ENCODE measurements at places on chromosomes 12 and 14. TPM values are rescaled to one million over a fixed set of nuclear protein-coding genes. Genes with fewer than 3 reads are reported as not detected.

DNA sequence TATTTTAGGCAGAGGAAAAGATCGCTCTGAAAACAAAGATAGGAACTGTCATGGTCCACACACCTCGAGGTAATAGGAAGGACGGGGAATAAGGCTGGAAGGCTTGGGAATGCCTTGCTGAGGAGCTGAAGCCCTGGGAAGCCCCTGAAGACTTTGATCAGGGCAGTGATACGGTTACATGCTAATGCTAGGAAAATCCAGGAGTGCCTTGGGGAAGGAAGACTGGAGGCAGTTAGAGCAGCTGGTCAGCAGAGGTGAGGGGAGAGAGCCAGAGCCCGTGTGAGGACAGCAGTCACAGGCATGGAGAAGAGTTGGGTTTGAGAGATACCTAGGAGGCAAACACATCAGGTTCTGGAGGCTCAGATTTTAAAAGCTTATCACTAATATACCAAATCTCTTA lies 8.6 kb upstream of the YY1 start:
- DNase-seq = no peak

DNA sequence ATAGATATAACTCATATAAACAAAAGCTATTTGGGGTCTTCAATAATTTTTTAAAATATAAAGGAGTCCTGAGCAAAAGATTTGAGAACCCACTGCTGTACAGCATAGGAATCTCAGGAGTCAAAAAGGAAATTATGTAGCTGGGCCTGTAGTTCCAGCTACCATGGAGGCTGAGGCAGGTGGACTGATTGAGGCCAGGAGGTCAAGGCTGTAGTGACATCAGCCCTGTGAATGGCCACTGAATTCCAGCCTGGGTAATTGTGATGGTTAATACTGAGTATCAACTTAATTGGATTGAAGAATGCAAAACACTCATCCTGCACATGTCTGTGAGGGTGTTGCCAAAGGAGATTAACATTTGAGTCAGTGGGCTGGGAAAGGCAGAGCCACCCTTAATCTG lies 10.5 kb downstream of the CERS5 start:
- no peak for DNase-seq

The SPTB gene
- total RNA-seq = 1.9 TPM

DNA sequence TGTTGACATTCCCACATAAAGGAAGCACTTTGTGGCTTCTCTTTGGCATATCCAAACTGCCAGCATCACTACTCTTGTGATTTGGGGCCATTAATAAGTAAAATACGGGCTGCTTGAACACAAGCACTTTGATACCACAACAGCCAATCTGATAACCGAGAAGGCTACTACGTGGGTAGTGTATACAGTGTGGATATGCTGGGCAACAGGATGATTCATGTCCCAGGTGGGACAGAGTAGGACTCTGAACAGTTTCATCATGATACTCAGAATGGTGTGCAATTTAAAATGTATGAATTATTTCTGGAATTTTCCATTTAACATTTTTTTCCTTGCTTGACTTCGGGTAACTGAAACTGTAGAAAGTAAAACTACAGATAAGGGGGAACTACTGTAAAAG lies 225.0 kb upstream of the DDHD1 start:
- DNase-seq = no peak

The CMTM5 gene
- total RNA-seq = not detected

The RGS6 gene
- total RNA-seq = not detected

DNA sequence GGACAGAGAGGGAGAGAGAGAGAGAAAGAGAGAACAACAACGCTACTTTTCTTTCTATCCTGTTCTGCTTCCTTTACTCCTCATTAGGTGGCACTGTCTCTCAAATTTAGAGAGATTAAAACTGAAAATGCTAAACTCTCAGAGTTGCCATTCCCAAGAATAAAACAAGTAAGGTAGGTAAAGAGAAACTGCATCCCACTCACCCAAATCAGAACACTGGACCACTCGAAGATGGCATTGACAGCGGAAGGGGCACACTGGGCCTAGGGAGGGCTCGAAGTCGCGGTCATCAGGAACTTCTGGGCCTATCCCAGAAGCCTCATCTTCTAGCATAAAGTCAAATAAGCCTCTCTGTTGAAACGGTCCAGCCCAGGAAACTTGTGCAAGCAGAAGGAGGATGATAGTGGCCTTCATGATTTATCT lies 4.5 kb downstream of the DCN start:
- DNase-seq = peak; percentile 38

GRCh38 chr14:88975926-88976325 lies 151.5 kb downstream of the TTC8 start:
- DNase-seq = no peak

The DLGAP5 gene
- 53.6 TPM for total RNA-seq

The ETFBKMT gene
- 1.8 TPM for total RNA-seq

The MYF5 gene
- total RNA-seq = not detected

DNA sequence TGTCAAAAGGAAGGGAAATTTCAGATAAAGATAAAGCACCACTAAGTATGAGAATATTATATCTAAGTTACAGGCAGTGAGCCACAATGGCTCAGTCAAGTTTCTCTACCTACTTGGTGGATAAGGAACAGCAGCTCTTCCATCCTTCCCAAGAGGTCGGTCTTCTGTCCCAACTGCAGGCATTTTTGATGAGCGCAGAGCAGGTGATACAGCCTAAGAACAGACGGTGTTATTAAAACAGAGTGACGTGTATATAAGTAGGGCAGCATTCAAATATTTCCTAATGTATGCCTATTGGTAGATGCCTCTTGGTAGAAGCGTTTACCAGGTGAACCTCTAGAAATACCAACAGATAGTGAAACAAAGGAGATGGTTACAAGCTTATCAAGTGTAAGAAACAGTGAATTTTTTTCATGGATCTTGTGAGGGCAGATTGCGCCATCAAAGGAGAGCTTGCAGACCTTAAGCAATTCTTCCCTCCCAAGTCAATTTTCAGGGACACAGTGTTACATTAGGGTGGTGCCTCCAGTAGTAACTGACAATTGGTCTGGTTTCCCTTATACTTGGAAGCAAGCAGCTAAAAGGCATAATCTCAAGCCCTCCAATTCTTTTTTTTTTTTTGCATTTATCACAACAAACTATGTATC lies 274.5 kb downstream of the MED13L start:
- no peak for DNase-seq

The MCRS1 gene
- total RNA-seq = 99.1 TPM

- peak; percentile 14 for DNase-seq
Measured at GRCh38 chr12:97960741-97961608, 498.4 kb downstream of the RMST start.

The TEX52 gene
- total RNA-seq = not detected

The ANG gene
- 0.33 TPM for total RNA-seq

DNA sequence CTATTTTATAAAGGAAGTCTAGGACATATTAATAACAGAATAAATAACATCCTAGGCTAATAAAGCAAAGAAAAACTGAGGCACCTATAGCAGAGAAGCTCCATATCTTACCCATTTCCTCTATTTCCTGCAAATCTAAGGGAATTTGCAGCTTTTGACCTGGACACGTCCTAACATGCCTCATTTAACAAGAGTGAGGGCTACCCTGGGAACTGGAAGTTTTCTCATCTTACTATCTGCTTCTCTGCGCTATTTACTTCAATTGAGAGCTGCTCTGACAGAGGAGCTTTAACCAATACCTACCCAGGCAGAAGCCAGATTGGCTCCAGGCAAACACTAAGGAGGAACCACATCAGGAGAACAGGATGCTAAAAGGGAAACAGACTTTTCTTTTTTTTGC lies 5.7 kb downstream of the YBX3 start:
- no peak for DNase-seq

The KRT6C gene
- not detected for total RNA-seq

DNA sequence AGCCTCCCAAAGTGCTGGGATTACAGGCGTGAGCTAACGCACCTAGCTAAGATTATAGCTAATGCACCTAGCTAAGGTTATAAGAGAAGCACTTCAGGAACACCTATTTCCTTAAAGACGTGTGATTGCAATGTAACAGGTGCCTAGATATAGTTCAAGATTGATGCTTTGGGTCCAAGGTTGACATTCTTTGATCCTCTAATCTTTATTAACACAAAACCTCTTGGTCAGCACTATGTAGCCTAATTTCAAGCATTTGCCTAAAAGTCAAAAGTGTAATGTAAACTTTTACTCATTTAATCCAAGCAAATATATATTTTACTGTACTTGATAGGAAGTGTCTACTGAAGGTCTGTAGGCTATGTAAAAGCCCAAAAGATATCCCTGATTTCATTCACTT lies 36.5 kb downstream of the SCFD1 start:
- no peak for DNase-seq

DNA sequence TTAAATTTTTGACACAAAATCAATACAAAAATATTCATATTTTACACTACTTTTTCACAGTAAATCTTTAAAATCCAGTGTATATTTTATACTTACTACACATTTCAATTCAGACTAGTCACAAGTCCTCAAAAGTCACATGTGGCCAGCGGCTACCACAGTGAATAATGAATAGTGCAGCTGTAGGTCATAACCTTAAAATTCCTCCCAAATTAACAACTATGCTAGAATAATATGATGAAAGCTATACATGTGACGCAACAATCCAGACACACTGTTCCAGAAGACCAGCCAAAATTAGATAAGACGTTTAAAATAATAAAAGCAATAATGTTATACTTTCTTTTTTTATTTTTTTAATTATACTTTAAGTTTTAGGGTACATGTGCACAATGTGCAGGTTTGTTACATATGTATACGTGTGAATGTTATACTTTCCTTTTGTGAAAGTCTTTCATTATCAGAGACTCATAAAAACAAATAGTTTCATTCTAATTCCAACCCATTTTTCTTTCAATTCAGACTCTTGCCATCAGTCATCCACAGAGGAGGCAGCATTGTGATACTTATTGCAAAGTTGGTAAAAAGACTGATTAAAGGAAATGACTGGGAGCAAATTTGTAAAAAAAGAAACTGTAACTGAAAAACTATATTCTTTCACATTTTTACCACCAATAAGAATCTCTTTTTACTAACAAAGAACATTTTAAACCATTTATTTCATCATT lies 67.0 kb downstream of the C2CD5 start:
- peak; percentile 42 for DNase-seq

GRCh38 chr12:53007343-53007742 lies 1.1 kb downstream of the EIF4B start:
- no peak for DNase-seq

The VPS29 gene
- 55.6 TPM for total RNA-seq

- DNase-seq = peak; percentile 49
Measured at GRCh38 chr14:29926701-29927375, 809 bp downstream of the PRKD1 start.

DNA sequence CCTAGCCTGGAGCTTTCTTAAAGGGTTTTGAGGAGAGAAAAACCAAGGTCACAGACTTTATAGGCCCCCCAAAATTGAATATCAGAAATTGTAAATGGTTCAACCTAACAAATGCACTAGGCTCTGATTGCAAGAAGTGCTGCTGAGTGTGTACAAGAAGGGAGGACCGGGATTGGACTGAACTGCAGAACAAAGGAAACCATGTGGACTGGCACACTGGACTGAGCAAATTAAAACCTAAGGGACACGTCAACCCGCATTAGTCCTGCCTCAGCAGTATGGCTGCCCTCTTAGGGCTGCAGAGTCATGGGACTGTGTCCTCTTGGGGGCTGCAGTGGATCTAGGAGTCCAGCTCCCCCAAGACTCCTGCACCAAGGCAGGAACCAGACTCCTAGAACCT lies 842 bp upstream of the CISTR start:
- no peak for DNase-seq

The ACSM4 gene
- not detected for total RNA-seq

DNA sequence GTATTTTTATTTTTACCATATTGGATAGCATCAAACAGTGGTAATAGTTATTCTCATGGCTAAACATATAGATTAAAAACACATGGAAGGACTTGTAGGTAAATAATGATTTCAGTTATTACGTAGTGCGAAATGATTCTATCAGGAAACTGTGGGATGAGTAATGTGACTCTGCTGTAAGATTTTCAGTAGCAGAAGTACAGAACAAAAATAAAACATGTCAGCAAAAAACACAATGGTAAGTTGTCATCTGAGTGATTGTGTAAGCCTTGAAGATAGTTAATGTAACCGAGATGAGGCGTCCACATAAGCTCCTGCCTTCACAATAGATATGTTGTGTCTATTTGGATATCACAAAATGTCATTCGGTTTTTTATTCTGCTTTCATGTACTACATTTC lies 99.8 kb downstream of the BORCS5 start:
- DNase-seq = peak; percentile 38

DNA sequence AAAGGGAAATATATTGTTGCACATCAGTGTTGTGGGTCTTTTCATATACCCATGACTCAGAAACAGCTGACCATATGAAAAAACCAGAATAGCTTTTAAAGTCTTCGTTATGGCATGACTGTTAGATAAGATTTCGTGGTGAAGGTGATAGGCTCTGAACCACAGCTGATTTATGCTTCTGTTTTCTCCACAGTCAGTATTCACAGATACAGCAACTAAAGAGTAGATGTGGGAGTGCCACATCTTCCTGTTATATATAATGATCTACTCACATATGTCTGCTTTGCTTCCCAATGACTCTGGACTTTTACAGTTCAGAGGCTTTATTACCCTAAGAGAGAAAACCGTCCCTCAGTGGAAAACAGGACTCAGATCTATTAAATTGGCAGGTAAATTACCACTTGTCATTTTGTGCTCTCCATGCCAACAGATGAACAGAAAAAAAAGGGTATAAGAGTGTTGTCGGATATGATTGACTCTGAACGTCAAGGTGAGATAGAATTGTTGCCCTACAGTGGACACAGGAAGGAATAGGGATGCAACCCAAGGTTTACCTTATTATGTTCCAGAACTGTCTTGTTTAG lies 1037.1 kb downstream of the GALC start:
- no peak for DNase-seq

- DNase-seq = no peak
Measured at GRCh38 chr12:63821781-63822251, 22.7 kb upstream of the SRGAP1 start.

DNA sequence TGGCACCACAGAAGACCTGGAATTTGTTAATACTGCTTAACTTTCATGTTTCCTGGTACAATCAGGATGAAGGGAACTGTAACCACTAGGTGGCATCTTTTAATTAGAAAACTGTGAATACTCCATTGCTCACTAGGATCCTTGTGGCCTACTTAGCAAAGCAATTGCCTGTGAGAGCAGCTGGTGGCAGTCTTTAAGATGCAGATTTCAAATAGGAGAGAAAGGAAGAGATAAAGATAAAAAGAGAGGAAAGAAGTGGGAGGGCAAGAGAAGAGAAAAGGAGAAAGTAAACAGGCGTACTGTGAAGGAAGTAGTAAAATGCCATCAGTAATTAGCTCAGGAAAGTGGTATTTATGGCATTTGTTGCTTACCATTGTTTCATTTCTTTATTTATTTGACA lies 114.5 kb downstream of the RAD51B start:
- peak; percentile 78 for DNase-seq

GRCh38 chr12:108745641-108746040 lies 14.3 kb upstream of the CORO1C start:
- no peak for DNase-seq

The SERPINA9 gene
- total RNA-seq = not detected

- DNase-seq = no peak
Measured at GRCh38 chr12:86710109-86710508, 453.9 kb upstream of the MGAT4C start.

GRCh38 chr12:3726456-3726855 lies 26.5 kb downstream of the CRACR2A start:
- no peak for DNase-seq

The LAG3 gene
- 2.0 TPM for total RNA-seq

Data from HT1080 (cell line).